Spinal cord (tissue), 10 donors: ENCODE measurements at places on chromosomes 12 and 14.

- peak; percentile 59 for DNase-seq
These were observed 27.2 kb downstream of the JDP2 start for GRCh38 chr14:75454963-75455546.

DNA sequence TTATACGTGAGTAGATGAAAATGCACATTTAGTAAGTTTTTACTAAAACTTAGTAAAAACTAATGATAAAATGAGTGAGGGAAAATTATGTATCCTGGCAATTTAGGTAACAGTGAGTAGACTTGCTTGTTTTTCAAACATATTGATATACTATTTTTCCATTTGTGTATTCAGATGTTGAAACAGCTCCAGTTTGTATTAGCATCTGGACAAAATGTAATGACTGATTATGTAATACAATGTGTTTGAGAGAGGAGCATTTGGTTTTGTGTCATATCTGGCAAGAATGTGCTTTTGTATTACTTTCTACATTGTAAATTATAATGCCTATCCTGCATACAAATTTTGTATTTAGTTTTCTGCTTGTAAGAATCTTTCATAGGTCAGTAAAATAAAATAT is 5.6 kb downstream of the CNOT2 start:
- no peak for DNase-seq

DNA sequence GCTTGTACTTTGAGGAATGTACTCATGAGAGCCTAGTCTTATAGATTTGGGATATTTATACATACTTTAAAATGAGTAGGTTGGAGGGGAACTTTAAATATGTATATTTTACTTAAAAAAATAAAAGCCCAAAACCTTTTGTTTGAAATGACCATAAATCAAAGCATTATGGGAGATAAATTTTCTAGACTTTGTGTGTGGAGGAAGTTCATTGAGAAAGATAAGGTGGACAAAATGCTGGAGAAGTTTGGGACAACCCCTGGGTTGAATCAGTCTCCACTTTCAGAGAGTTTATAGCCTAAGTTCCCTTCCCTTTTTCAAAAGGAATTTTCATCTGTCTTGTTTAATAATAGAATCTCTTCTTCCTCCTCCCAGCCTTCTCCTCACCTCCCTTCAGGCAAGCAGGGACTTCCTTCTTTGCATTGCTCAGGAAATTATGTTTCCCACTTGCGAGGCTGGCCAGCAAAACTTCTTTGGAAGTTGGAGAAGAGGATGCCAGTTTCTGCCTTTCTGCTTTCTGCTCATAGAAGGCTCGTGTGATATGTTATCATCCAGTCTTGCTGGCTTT is 54.2 kb downstream of the CHST11 start:
- no peak for DNase-seq

DNA sequence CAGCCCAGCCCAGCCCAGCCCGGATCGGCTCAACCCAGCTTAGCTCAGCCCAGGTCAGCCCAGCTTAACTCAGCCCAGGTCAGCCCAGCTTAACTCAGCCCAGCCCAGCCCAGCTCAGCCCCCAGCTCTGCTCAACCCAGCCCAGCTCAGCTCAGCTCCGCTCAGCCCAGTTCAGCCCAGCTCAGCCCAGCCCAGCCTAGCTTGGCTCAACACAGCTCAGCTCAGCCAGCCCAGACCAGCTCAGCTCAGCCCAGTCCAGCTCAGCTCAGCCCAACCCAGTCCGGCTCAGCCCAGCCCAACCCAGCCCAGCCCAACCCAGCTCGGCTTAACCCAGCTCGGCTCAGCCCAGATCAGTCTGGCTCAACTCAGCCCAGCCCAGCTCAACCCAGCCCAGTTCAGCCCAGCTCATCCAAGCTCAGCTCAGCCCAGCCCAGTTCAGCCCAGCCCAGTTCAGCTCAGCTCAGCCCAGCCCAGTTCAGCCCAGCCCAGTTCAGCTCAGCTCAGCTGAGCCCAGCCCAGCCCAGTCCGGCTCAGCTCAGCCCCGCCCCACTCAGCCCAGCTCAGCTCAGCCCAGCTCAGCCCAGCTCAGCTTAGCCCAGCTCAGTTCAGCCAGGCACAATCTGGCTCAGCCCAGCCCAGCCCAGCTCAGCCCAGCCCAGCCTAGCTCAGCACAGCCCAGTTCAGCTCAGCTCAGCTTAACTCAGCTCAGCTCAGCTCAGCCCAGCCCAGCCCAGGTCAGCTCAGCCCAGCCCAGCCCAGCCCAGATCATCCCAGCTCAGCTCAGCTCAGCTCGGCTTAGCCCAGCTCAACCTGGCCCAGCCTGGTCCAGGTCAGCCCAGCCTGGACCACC is 331.7 kb downstream of the TMEM121 start:
- no peak for DNase-seq

GRCh38 chr12:92943482-92944250 is 14.6 kb upstream of the EEA1 start:
- no peak for DNase-seq

DNA sequence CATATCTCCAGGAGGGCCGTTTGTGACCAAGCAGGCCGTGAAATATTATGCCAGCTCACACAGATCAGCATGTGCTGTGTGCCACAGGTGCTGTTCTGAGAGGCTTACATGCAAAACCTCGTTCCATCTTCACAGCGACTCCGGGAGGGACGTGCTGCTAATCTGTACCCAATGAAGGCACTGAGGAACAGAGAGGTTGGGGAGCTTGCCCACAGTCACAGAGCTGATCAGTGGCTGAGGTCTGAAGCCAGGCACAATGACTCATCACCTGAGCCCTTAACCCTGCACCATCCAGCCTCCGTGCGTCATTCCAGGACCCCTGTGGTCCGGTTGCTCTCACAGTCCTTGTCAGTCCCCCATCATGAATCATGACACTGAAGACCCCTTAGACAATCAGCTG is 66.7 kb downstream of the SLC6A12 start:
- DNase-seq: no peak

DNA sequence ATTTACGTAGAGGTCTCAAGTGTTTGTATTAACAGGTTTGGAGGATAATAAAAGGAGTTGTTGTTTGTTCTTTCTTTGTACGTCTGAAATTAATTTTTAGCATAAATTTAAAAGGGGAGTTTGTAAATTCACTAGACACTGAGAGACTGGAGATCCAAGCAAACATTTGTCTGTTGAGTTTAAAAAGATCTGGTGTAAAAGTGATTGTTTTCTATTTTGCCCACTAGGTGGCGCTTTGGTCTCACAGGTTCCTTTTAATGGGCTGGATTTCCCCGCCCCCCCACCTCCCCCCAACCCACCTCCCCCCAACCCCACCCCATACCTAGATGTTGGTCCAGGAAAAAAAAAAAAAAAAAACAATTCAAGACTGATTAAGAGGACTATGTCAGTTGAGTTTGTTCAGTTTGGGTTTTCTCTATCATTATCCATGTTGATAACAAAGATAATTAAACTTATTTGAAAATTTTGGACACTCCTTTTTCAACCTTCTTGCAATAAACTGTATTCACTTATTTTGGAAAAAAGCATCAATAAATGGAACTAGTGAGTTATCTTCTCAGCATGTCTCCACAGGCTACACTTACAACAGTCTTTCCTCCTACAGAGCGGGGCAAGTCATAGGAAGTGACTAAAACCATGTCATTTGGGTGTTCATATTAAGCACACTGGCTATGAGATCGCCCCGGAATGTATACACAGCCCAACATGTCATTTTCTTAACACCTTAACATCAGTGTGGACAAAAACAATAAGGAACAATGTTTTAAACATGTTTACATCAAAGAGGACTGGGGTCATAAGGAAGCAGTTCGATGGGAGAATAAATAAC is 841.1 kb downstream of the NRXN3 start:
- DNase-seq: no peak

DNA sequence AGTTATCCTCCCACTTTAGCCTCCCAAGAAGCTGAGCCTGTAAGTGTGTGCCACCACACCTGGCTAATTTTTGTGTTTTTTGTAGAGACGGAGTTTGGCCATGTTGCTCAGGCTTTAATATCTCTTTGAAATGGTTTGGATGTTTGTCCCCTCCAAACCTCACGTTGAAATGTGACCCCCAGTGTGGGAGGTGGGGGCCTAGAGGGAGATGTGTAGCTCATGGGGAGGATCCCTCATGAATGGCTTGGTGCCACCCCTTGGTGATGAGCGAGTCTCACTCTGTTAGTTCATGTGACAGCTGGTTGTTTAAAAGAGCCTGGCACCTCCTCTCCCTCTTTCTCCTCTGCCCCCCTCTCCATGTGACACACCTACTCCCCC is 23.6 kb upstream of the TTC7B start:
- DNase-seq: no peak

DNA sequence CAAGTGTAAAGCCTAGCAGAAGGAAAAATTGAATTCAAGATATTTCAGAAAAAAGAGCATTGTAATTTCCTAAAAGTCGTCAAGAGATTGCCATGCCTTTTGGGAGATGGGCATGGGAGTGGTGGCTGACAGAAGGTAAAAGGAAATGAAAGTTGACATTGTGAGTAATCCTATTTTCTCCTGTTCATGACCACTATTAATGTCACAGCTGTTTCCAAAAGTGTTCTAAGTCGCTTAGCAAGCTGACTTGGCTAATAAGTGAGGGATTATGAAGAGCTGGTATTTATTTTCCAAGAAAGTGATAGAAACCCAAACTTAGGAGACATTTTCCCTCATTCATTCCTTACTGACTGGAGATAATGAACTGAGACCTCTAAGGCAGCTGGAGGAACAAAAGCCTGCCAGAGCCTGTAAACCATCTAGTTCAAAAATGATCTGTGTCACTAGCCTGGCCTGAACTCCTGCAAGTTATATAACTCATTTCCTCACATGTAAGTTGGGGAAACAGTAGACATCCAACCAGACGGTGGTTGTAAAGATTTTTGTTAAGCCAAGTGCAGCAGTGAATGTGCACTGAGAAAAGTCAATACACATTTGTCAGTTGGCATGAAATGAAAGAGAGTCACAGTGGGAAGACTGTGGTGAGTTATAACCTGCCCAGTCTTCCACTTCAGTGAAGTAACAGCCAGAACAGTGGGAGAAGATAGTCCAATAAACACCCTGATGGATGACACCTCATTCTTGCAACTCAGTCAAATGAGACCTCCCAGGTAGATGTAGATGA is 75.8 kb downstream of the DIO2 start:
- no peak for DNase-seq

- no peak for DNase-seq
These were observed 167.6 kb downstream of the NAV3 start for GRCh38 chr12:77998236-77998786.

GRCh38 chr12:31019561-31019960 is 54.1 kb upstream of the DDX11 start:
- DNase-seq: no peak

DNA sequence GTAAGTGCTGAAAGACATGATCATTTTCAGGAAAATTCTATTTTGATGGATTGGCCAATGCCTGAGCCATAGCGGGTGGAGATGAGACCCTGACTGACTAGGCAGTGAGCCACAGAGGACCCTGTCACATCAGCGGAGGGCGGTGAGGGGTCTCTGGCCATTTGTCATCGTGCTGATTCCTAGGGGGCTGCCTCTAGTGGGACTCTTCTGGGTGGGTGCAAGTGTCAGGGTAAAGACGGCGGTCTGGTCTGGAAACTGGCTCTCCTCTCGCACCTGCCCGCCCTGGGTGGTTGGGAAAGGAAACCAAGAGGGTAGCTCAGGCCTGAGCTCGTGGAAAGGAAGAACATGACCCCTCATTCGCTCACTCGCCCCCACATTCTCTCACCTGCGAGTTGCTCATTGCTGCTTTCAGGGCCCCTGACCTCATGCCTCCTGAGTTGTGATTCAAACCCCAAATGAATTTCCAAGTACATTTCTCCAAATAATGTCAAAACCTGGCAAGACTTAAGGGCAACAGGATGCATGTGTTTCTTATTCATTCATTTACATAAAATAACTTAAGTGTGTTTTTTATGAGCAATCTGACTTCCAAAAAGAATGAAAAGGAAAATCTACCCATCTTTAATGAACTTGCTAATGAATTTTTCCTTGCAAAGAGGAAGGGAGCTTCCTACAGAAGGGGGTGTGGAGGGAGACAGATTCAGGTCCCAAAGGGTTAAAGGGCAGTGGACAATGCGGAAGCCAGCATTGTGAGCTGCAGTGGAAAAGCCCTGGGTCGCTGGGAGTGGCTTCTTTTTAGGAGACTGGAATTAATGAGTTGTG is 12.8 kb downstream of the MEG3 start:
- no peak for DNase-seq

- no peak for DNase-seq
These were observed 82.5 kb downstream of the MED13L start for GRCh38 chr12:116194935-116195431.

DNA sequence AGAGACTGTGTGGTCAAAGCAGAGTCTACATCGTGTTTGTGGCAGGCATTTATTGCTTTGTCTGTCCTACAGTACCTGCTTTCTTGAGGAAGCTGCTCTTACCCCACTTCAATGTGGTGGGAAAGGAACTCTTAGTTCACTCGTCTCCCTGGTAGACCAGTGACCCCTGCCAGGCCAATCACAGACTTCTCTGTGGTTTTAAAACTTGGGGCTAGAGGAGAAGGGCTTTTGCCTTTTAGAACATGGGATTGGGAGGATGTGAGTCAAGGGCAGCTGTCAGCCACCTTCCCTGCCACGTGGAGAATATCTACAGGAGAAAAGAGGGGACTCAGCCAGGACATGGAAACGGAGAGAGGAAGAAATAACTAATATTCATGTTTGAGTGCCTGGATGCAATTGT is 36.8 kb upstream of the TMED10 start:
- no peak for DNase-seq

- DNase-seq: no peak
These were observed 426.6 kb downstream of the ATP23 start for GRCh38 chr12:58368001-58368400.

- DNase-seq: no peak
These were observed 95.1 kb upstream of the PTPRB start for GRCh38 chr12:70732287-70732686.

DNA sequence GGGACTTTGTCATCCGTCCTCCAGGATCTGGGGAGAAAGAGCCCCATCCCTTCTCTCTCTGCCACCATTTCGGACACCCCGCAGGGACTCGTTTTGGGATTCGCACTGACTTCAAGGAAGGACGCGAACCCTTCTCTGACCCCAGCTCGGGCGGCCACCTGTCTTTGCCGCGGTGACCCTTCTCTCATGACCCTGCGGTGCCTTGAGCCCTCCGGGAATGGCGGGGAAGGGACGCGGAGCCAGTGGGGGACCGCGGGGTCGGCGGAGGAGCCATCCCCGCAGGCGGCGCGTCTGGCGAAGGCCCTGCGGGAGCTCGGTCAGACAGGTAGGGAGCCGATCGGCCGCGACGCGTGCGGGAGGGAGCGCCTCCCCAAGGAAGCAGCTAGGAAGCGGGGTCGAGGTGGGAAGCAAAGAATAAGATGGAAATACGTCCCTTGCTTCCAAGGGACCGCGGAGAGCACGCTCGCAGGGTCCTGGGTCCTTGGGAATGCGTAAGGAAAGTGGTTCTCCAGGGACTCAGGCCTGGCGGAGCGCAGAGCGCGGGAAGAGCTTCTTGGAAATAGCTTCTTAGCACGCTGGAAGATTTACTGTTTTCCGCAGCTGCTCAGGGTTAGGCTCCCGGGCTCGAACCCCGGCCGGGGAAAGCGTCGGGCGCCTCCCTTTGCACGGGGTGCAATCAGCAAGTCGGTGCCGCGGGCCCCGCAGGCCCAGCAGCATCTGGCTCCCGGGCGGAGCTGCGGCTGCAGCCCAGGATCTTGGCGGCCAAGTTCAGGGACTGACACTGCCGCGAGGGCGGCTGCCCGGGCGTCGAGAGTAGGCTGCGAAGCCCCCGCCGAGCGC is 457 bp downstream of the SOCS2 start:
- no peak for DNase-seq

GRCh38 chr14:79630288-79630960 is 580.9 kb downstream of the DIO2 start:
- no peak for DNase-seq

GRCh38 chr14:88554457-88555286 is at the start of gene PTPN21:
PTPN21 (minus strand) TSS chr14:88555007; CDS start chr14:88550417, 4,590 bp downstream.
- no peak for DNase-seq
